Eye (tissue), 1 donor: ENCODE measurements at places on chromosomes 2 and 18.

DNA sequence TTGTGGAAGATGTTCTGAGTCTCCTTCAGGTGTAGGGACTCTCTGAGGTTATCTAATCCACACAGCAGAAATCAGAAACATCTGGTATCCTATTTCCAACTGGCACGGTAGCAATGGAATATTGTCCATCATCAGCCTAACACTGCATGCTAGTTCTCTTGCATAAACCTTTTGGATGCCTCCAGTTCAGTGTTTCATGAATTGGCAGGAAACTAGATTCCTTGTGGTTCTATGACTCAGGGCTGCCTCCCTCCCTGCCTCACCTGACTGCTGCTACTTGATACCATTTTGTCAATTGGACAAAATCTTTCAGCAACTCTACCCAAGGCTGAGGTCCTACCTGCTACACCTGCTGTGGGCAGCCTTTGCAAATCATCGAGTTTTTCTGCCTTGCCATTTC is 130.9 kb downstream of the TPGS2 start:
- no peak for DNase-seq

GRCh38 chr2:216402751-216403150 is 9.5 kb upstream of the SMARCAL1 start:
- DNase-seq: no peak

GRCh38 chr2:45212953-45213635 is 203.8 kb upstream of the SIX2 start:
- peak; percentile 37 for DNase-seq

GRCh38 chr18:76619261-76619620 is 124.2 kb upstream of the ZNF516 start:
- no peak for DNase-seq

DNA sequence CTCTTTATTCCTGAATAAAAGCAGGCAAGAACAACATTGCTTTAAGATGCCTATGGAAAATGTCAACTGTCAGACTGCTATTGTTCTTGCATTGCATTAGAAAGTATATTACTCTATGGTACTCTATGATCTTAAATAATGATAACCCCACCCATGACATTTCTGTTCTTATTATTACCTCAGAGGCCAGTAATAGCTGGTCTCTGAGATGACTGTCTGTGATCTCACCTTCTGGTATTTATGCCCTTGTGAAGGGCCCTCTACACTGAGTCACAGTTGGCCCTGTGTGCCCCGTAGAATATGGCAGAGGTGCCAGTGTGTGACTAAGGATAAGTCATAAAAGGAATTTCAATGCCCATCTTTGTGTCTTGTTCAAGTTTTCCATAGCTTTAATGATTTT is 61.0 kb downstream of the SPP2 start:
- no peak for DNase-seq

DNA sequence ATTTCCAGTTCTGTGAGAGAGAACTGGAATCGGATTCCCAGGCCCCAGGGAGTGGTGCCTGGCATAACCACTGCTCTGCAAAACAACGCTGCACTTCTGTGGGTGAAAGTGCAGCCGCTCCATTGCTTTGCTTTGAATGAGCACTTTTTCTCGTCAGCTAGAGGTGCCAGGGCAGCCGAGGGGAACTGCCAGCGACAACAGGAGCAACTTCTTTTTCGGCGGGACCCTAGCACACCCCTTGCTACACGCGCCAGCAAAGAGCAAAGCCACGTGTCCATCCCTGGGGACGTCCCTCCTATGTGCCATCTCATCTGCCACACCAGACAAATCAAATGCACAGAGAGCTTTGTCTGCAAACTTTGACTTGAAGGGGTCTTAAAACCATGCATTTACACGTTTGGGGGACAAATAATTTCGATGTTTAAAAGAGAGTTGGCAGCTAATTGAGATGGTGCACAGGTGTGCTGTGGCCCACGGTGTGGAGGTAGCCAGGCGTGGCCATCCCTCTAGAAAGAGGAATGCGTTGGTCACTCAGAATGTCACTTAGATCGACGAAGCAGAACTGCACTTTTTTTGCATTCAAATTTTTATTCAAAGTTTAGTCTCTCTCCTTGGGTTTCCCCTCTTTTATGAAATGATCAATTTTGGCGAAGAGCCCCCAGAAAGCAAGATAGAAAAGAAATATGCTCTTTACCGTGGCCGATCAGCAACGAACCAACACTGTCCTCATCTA is 151.8 kb downstream of the MBP start:
- DNase-seq: no peak

DNA sequence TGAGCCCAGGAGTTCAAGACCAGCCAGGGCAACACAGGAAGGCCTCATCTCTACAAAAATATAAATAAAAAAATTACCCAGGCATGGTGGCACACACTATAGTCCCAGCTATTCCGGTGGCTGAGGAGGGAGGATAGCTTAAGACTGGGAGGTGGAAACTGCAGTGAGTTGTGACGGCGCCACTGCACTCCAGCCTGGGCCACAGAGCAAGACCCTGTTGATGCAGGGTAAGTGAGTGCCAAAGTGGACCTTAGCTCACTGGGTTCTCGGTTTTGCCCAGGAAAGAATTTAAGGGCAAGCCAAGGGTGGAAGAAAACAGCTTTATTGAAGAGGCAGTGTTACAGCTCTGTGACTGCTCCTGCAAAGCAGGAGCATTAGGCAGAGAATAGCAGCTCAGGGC is 6.9 kb upstream of the ERICH2 start:
- no peak for DNase-seq

DNA sequence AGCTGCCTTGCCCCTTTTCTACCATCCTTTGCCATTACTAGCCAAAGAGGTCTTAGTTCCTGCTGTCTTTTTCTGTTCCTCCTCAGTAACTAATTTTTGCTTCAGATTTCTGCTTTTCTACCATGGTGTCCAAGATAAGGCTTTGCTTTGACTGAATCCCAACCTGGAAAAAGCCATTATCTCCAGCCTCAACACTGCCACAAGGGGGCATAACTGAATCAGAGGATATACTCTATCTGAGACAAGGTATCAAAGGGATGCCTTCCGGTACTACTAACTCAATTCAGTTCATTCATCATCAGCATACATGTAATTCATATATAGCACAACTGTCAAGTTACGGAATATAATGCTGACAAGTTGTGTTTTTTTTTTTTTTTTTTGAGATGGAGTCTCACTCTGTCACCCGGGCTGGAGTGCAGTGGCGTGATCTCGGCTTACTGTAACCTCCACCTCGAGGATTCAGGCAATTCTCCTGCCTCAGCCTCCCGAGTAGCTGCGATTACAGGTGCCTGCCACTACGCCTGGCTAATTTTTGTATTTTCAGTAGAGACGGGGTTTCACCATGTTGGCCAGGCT is 11.4 kb downstream of the OSGEPL1 start:
- DNase-seq: peak; percentile 46

- no peak for DNase-seq
Observed at GRCh38 chr2:23131066-23131575, 253.9 kb upstream of the KLHL29 start.

GRCh38 chr2:232873909-232874641 is 4.0 kb downstream of the SNORC start:
- no peak for DNase-seq

DNA sequence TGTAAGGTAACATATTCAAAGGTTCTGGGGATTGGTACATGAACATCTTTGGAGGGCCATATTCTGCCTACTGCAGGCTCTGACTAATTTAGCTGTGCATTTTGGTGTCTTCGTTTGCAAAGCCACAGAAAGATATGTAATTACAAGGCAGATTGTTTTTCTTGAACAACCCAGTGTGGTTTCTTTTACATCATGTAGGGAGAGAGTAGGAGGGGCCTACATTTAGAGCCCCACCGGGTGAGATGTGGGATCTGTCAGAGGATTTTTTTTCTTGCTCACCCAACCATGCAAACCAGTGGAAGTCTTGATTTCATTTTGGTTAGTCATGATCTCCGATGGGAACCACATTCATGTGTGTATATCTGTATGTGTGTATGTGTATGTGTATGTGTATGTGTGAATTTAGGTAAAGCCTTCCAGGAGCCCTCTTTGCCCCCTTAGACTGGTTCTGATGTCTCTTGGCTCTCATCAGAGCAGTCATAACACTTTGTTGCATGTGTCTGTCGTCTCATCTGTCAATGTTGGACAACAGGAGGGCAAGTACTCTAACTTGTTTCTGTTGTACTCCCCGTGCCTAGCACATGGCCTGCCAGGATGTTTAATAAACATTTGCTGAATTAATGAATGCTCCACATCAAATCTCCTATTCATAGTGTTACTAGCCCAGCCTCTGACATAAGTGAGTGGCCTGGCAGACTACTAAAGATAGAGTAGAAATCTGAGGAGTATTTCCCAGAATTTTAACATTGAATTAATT is 239.9 kb downstream of the MTX2 start:
- DNase-seq: no peak

DNA sequence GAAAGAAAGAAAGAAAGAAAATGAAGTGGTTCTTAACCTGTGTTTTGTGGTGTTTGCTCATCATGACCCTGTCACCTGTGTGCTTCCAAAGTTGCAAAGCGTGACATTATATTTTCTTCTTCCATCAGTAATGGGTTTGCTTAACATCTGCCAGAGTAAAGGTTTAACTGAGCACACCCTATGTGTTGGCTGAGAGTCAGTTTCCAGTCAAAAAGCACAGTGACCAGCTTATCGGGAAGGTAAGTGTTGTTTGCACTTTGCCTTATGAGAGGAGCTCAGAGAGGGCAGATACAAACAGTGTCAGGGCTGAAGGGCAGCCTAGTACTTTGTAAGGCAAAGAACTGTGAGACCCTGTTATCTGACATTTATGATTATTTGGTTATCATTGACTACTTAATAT is 406.2 kb upstream of the CWC22 start:
- no peak for DNase-seq

- no peak for DNase-seq
Observed at GRCh38 chr2:196260546-196260945, 89.2 kb upstream of the STK17B start.

- DNase-seq: peak; percentile 52
Observed at GRCh38 chr2:65754219-65754618, 321.8 kb upstream of the SPRED2 start.

GRCh38 chr2:237861875-237862527 is 2.6 kb downstream of the RAMP1 start:
- DNase-seq: no peak

- DNase-seq: no peak
Observed at GRCh38 chr18:63236406-63236805, 83.2 kb downstream of the BCL2 start.

DNA sequence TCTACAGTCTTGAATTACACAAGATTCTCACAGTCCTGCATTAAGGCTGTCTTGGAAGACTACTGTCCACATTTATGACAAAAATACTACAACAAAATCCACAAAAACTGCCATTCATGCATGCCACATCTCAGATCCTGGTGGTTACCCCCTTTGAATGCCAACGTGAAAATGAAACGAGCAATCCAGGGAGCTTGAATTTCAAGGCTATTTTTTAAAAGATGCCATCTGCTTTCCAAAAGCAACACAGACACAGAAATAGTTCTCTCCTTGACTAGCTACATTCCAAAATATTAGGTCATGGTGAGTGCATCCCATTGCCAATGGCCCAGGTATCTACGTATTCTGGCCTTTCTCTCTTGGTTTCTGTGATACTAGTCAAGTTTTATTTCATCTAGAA is 36.3 kb downstream of the IRS1 start:
- no peak for DNase-seq

DNA sequence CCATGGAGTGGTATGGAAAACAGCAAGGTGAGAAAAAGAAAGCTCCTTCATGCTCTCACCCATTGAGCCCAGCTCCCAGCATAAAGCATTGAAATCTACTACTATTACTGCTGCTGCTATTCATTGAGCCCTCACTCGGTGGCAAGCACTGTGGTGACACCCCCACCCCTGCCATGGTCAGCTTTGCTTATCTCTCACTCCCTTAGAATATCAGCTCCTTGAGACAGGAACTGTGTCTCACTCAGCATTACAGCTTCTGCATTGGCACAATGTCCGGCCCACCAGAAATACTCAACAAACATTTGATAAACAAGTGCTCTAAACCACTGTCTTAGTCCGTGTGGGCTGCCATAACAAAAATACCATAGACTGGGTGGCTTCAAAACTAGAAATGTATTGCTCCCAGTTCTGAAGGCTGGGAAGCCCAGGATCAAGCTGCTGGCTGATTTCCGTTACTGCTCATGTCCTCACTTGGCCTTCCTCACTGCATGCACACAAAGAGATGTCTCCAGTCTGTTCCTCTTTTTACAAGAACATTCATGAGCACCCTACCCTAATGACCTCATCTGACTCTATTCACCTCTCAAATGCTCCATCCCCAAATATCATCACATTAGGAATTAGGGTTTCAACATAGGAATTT is 116.3 kb downstream of the ZBTB7C start:
- DNase-seq: no peak

GRCh38 chr2:54644236-54644635 is 79.2 kb upstream of the EML6 start:
- DNase-seq: no peak

DNA sequence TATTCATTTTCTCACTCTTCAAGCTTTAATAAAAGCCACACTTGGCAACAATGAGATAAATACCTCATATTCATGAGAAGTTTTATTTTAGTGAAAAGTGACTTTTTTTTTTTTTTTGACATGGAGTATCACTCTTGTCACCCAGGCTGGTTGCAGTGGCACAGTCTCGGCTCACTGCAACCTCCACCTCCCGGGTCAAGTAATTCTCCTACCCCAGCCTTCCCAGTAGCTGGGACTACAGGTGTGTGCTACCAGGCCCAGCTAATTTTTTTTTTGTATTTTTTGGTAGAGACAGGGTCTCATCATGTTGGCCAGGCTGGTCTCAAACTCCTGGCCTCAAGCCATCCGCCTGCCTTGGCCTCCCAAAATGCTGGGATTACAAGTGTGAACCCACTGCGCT is 47.0 kb downstream of the FRZB start:
- DNase-seq: no peak

DNA sequence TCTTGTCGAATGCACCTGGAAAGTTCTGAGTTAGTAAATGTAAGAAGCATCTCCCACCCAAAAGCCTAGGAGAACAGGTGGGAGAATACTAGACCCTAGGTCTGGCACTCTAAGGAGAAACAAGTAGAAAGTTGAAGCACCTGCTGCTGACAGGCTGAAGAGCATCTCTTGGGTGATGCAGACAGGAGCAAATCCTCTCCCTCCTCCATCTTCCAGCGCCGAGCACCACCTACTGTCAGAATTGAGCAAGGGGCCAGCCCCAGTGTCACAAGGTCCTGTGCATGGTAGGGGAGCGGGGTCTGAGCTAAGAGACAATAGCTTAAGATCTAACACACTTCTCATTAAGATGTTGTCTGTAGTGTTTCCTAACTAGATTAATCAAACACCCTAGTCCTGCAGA is 52.9 kb downstream of the HK2 start:
- no peak for DNase-seq

DNA sequence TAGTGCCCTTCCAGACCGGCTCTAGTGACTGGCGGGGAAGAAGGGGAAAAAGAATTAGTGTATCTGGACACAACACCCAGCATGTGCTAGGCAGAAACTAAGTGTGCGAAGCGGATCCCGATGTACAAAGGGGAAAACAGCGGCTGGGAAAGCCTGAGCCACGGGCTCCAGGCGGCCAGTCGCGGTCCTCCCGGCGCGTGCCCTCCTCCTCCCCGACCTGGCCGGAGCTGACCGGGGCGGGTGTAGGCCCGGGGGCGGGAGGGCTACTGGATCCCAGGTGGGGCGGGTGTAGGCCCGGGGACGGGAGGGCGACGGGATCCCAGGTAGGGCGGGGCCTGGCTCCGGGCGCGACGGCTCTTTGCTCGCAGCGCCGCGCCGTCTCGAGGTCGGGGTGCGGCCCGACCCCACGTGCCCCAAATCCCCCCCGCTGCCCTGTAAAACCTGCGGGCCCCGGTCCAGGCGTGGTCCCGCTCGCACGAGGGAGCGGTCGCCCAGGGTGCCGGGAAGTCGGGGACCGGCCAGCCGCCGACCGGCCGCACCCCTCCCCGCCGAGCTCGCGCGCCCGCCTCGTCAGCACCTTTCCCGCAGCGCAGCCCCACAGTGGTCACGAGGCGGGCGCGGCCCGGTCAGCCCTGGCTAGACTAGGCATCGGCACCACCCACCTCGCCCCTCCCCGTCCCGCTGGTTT is 48.8 kb downstream of the C2orf42 start:
- DNase-seq: no peak
